ENCODE measurements at places on chromosomes 2 and 18.

GRCh38 chr2:19488009-19488691, 129.7 kb upstream of the OSR1 start:
- peak; percentile 47 for DNase-seq

- DNase-seq, result peak; percentile 89
Observed at GRCh38 chr18:22683196-22683676, 249.9 kb upstream of the RBBP8 start.

GRCh38 chr2:10868465-10869314, 43.0 kb upstream of the KCNF1 start:
- DNase-seq, result no peak

- DNase-seq, result no peak
Observed at GRCh38 chr2:39118786-39119499, 1.9 kb downstream of the SOS1 start.

- no peak for DNase-seq
Observed at GRCh38 chr2:47127862-47128543, 27.1 kb downstream of the STPG4 start.

DNA sequence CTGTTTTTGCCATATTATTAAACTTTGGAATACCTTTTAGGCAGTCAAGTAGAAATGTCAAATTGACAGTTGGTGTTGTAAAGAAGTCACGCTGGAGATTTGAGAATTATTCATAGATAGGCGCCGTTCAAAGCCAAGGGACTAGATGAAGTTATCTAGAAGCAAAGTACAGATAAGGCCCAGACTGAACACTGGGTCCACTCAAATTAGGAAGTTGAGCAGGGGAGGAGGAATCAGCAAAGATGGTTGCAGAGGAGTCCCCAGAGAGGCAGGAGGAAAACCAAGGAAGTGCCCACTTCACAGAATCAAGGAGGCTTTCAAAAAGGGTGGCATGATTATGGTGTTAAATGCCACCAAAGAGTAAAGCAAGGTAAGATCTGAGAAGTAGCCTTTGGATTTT, 9.6 kb upstream of the ALS2 start:
- DNase-seq, result no peak

GRCh38 chr2:180077295-180077906, 70.3 kb upstream of the CWC22 start:
- DNase-seq, result no peak

GRCh38 chr18:77161383-77161782, 28.8 kb upstream of the MBP start:
- no peak for DNase-seq

- DNase-seq, result peak; percentile 18
Observed at GRCh38 chr2:149019768-149020167, 18.7 kb upstream of the LYPD6B start.

DNA sequence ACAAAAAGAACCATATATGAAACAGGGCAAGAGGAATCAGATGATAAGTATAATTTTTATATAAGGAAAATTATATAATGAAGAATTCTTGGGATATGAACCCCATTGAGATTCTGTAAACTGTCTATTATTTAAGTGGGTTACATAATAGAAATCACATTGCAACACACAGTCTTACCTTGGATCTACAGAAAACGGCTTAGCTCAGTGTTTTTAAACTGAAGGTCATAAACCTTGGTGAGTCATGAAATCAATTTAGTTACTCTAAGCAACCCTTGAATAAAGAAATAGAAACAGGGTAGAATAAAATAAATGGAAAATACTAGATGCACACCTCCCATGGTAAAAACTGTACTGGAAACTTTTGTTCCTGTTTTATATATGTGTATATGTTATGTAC, 50.7 kb downstream of the METTL8 start:
- DNase-seq, result no peak

GRCh38 chr2:20352230-20352578, 1.6 kb upstream of the PUM2 start:
- DNase-seq, result no peak

DNA sequence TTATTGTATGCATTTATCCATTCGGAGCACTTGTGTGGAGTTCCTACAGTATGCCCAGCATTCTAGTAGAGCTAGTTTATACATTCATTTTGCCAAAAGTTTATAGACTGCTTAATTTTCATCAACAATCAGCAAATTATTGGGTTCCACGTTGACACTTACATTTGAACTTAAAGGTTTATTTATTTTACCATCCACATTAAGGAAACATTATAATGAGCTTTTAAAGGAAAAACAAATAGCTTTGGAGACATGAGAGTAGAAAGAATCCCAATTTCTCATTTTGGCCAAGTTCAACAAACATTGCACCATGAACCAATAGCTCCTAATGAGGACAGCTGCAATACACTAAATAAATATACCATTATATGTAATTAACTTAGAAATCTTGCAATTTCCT, 501.2 kb upstream of the SMIM21 start:
- no peak for DNase-seq

GRCh38 chr2:3116371-3116770, 261.2 kb downstream of the EIPR1 start:
- no peak for DNase-seq

GRCh38 chr2:120315367-120316033, 30.4 kb upstream of the INHBB start:
- no peak for DNase-seq

- DNase-seq, result no peak
Observed at GRCh38 chr18:55262021-55262560, 302.8 kb upstream of the CCDC68 start.

- DNase-seq, result no peak
Observed at GRCh38 chr2:8118940-8119781, 562.7 kb upstream of the ID2 start.

- DNase-seq, result no peak
Observed at GRCh38 chr2:207531032-207531952, 1.5 kb downstream of the CREB1 start.

DNA sequence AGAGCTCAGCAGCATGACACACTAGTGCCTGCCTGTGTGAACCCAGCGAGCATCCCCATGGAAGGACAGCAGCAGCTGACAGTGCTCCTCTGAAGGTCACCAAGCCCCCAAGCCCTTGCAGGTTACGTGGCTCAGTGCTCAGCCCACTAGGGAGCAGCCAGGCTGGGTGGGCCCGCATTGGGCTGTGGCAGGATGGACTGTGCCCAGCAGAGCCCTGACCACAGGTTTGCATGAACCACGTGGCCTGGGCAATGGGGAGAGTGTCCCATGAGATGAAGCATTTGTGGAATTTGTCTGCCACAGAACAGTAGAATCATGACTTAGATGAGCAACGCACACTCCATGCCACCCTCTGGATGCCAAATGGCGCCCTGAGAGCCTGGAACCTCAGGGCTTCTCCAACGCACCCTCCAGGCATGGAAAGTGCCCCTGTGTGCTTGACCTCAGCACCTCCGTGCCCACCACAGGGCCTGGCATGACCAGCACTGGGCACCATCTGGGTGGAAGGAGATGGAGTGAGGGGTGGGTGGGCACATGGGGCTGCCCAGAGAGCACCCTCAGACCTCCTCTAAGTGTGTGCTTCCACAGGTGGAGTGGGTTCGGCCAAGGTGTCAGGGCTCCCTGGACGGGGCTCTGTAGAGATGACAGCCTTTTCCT, 216.1 kb upstream of the RAB6C start:
- DNase-seq, result no peak
